ENCODE measurements at places on chromosomes 13 and 19.

- no peak for DNase-seq
Observed at GRCh38 chr19:12896460-12896859, 5.5 kb downstream of the GCDH start.

- no peak for DNase-seq
Observed at GRCh38 chr19:1668486-1669270, 16.3 kb upstream of the TCF3 start.

- DNase-seq, result no peak
Observed at GRCh38 chr19:7219056-7219455, 75.2 kb downstream of the INSR start.

DNA sequence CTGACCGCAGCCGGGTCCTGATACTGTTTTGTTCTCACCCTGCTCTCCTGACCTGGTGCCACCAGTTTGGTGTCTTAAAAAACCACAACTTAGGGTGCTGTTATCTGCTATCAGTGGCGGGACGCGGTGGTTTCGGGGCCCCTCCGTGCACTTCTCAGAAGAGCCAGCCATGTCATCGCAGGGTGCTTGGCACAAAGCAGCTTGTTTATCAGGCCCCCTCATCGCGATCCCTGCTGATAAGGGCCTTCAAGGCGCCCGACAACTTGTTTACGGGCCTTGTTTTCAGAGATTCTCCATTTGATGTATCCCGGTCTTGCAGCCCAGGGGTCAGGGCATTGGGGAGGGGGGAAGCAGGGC, 58.1 kb upstream of the KLF2 start:
- DNase-seq, result no peak

DNA sequence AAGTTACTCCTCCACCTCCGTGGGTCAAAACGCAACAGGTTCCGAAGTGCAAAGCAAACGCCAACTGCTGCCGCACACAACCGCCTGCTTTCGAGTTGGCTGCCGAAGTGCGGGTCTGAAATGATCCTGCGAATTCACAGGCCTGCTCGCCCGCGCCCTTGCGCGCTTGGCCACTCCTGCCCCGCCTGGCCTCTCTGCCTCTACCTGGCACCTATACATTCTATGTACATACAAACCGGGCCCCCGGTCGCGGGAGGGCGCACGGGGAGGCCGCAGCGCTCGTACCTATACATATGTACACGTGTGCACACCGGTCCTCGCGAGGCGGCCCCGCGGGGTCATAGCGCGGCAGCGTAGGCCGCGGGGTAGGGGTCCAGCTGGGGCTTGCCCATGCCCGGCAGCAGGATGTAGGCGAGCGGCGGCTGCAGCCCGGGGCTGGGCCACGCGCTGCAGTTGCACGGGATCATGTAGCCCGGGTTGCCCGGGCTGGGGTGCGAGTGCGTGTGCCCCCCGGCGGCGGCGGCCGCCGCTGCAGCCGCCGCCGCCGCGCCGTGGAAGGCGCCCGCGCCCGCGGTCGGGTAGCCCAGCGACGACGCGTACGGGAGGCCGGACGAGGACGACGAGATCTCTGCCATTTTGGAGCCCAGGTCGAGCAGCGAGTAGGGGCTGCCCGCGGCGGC, 1.3 kb downstream of the SOX21 start:
- DNase-seq, result no peak

- DNase-seq, result peak; percentile 86
Observed at GRCh38 chr19:51887522-51888498, at the start of gene ZNF577. Gene ZNF577 (minus strand): TSS chr19:51887951. CDS start chr19:51880382, 7,569 bp downstream.

GRCh38 chr19:41876847-41877832, at the start of gene CD79A:
Gene CD79A (plus strand): TSS chr19:41877279. CDS start chr19:41877305, 26 bp downstream.
- no peak for DNase-seq

GRCh38 chr19:32861596-32861995, 8.0 kb downstream of the SLC7A9 start:
- DNase-seq, result no peak

GRCh38 chr13:100461309-100462030, 127.1 kb downstream of the GGACT start:
- no peak for DNase-seq

GRCh38 chr19:35727956-35728706, 10.3 kb downstream of the KMT2B start:
- DNase-seq, result no peak
